ENCODE measurements at places on chromosomes 12 and 14. TPM values are rescaled to one million over a fixed set of nuclear protein-coding genes. Genes with fewer than 3 reads are reported as not detected.

The PTPRR gene
- not detected for total RNA-seq

The ADGRD1 gene
- total RNA-seq, result 0.33 TPM

The RNASE2 gene
- 2.5 TPM for total RNA-seq

GRCh38 chr14:22735096-22735495, 31.4 kb upstream of the OXA1L start:
- no peaks in the 10 kb centered on the region for H3K4me1 ChIP-seq
- no peak overlapping the region for H3K4me3 ChIP-seq
- no peaks in the 10 kb centered on the region for H3K36me3 ChIP-seq
- no peak overlapping the region for H3K27ac ChIP-seq
- no peak for DNase-seq
- H3K27me3 ChIP-seq, result no peaks in the 10 kb centered on the region

- H3K4me3 ChIP-seq, result no peak overlapping the region
- H3K4me1 ChIP-seq, result no peaks in the 10 kb centered on the region
- H3K27ac ChIP-seq, result no peak overlapping the region
- H3K36me3 ChIP-seq, result no peaks in the 10 kb centered on the region
- H3K27me3 ChIP-seq, result no peaks in the 10 kb centered on the region
- DNase-seq, result no peak
Measured at GRCh38 chr14:24986206-24986893, 63.6 kb downstream of the STXBP6 start.

GRCh38 chr12:48993787-48994186, 5.4 kb downstream of the DDN start:
- H3K36me3 ChIP-seq, result no peaks in the 10 kb centered on the region
- H3K4me3 ChIP-seq, result no peak overlapping the region
- peaks cover 20% of the 10 kb centered on the region for H3K27me3 ChIP-seq

Data from naive thymus-derived CD4-positive, alpha-beta T cell (primary cell).